ENCODE measurements at places on chromosomes 7 and 10.

GRCh38 chr10:78299851-78300468 lies 266.3 kb downstream of the RPS24 start:
- no peak for DNase-seq

GRCh38 chr10:126119599-126119998 lies 223.2 kb downstream of the FANK1 start:
- DNase-seq = no peak

GRCh38 chr7:151125470-151125845 lies 39.2 kb downstream of the AGAP3 start:
- no peak for DNase-seq

DNA sequence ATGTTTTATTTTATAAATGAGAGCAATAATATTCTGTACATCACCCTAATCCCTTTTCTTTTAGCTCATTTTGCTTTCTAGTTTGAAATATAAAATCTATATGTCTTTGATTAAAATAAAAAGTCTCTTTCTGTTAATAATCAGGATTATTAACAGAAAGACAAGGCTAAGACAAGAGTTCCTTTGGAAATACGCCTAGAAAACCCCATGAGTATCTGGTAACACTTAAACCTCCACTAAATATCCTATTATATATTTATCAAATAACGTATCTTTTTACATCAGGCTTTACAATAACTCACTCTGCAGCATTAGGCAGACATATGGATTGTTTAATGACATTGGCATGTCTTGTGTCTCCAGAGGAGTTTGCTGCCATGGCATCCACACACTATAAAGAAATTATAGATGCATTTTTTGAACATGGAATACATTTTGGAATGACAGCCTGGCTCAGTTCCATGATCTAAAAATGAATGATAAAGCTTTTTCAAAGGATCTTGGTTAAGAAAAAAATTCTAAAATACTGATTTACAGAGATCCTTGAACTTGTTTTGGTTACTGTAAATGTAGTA lies 98.7 kb downstream of the TMEM26 start:
- no peak for DNase-seq

- no peak for DNase-seq
Observed at GRCh38 chr10:85193796-85194195, 865.4 kb downstream of the CCSER2 start.

DNA sequence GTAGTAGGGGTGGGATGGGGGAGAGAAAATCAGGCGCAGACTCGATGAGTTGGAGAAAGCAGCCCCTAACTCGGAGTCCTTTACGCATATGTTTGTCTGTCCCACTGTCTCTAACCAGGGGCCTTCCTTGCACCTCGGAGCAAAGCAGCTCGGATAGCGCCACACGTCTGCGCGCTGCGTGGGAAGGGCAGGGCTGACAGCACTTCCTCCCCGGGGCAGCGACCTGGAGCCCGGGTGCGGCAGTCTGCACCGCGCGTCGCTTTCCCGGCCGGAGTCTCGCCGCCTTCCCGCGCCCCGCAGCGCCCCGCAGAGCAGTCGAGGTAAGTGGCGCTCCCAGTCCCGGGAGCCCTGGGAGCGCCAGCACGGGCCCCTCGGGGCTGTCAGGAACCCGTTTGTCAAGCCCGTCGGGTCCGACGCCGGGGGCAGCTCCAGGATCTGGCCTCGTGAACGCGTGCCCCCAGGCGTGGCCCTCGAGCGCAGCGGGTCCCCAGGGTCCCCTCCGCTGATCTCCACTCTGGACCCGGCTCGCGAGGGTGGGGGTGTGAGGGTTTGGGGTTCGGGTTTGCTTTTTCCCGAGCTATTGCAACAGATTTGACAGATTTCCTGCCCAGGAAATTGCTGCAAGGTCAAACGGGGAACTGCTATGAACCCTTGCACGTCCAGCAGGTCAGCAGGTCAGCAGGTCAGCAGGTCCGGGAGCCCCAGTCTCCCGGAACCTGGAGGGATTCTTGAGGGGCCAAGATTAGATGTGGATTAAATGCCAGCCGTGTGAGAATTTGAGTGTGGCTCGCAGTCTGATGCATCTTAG lies 597 bp downstream of the APBB1IP start:
- DNase-seq = peak; percentile 79

DNA sequence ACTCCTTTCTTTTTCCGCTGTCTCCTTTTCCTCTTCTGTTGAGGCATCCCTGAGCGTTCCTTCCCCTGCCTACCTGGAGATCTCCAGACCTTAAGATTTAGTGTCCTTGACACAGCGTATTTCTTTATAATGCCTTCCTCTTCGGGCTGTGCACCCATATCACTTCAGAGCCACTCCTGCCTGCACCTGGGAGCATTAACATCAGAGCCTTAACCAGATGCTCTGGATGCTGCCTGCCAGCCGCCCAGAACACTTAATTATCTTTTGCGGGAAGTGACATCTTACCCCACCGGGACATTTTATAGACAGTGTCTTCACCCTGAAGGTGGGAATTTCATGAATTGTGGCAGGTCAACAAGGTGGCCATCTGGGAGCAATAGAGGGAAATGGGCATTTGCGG lies 24.2 kb downstream of the UBTD1 start:
- no peak for DNase-seq

DNA sequence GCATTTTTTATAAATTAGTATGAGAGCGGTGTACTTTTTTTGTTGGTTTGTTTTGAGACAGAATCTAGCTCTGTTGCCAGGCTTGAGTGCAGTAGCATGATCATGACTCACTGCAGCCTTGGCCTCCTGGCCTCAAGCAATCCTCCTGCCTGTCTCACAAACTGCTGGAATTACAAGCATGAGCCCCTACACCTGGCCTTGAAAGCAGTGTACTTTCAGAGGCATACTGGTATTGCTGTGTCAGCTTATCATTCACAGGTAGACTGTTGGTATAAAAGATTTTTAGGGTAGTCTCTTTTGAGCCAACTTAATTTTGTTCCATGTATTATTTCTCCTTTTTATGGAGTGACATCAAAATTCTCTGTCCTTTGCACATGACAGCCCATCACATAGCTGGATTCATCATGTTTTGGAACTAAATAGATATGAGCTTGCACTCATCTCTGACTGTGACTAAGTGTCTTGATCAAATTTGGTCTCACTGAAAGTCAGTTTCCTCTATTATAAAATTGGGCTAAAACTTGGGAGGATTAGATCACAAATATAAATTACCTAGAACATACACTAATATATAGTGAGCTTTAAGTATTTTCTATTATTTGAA lies 12.4 kb downstream of the GNAT3 start:
- no peak for DNase-seq

- DNase-seq = no peak
Observed at GRCh38 chr10:14639637-14640036, 135.1 kb downstream of the FAM107B start.

GRCh38 chr7:87339373-87339897 lies 6.0 kb upstream of the CROT start:
- no peak for DNase-seq

DNA sequence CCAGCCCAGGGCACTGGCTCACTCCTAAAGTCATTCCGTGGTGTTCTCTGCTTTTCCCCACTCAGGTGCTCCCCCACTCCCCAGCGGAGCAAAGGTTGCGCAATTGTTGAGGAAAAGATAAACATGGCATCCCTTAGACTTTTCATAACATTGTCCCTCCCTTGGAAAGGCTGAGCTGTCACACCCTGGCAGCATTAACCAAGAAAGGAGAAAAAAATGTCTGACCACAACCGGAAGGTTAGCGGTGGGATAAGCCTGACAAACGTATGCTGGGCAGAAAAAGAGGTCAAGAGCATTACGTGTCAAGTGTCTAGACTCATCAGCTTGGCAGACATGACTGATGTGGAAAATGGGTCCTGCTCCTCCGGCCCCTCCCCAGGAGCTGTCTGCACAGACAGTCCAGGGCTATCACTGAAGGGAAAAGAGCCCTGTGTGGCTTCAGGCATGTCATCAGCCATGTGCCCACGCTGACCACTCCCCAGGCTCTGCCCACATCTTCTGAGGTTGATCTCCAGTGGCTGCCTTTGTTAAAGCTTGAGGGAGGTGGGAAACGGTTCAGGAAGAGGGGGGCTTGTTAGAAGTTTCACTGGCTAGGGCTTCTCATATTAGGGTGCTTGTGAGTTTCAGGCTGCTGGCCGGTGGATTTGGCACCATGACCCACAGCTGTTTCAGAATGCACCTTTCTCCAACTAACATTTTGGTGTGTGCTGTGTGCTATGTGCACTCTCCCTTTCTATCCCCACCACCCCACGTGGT lies 30.1 kb downstream of the BTBD16 start:
- no peak for DNase-seq

DNA sequence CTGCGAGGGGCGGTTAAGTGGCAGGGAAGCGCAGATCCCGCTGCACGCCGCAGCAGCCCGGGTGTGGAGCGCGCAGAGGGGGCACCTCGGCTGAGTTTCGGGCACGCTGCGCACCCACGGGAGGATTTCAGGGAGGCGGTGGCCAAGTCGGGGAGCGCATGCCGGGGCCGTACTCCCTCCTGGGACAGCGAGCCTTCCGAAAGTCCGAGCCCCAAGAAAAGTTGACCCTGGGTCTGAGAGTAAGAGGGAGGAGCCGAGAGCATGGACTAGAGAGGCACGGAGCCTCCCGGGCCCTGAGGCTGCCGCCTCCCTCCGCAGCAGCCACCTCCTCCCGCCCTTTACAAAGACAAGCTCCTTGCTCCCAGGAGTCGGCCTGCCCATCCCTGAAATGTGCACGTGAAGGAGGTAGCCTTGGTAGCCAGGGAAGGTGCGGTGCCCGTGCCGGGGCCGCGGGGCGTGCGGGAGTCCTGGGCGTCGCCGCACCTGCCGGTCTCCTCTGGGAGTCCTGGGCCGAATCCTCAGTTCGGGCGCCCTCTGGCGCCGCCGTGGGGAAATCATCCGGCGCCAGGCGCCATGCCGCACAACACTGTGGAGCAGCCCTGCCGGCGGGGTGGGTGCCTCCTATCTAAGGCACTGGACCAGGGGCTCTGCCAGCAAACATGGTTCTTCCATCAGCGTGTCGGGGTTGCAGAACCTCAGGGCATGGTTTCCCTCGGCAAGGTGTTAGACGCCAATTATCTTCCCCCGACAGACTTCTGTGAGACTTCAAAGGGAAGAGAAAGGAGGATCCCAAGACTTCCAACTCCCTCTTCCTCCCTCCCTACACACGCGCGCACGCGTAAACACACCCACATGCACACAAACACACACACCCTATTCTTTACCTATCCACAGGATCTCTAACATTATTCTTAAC lies 104.0 kb downstream of the TRIL start:
- DNase-seq = peak; percentile 71

DNA sequence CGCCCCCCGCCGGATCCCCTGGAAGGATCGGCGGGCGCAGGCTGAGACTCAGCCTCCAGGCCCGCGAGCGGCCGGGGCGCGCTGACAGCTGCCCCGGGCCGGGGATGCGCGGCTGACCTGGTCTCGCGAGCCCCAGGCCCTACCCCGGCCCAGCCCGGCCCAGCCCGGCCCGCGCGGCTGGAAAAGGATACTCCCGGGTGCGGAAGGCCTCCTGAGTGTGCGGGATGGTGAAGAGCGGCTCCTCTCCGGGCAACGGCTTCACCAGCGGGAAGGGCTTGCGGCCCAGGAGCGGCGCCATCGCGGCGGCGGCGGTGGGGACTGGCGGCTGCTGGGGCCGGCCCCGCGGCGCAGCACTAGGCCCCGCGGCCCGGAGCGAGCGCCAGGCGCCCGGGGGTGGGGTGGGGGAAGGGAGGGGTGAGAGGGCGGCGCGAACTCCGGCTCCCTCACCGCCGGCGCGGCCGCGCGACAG lies 423 bp downstream of the BAZ1B start:
- DNase-seq = peak; percentile 68

DNA sequence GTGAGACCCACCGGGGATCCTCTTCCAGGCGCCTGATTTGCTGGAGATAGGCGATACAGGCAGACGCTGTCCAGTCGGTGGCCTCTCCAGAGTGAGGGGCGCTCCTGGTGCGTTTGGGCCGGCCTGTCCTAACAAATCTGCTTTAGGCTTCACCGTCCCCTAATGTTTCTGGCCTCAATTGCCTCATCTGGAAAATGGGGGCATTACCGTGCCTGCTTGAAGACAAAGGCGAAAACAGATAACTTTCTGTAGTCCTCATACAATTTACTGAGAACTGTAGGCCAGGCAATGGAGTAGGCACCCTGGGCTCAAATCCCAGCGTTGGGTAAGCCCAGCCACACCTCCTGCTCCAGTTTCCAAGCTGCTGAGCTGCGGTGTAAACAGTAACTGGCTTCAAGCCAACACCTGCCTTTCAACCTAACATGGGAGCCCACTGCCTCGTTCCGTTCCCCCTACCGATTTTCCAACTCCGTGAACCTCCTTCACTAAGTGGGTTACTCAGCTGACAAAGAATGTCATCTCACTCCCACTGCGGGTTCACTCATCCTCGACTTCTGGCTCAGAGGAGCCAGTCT lies 589 bp upstream of the ZFAND4 start:
- DNase-seq = no peak

- no peak for DNase-seq
Observed at GRCh38 chr7:54541669-54542625, at the start of gene VSTM2A. TSS of gene VSTM2A (plus strand) at chr7:54542375. CDS start at chr7:54542731, 356 bp downstream.

DNA sequence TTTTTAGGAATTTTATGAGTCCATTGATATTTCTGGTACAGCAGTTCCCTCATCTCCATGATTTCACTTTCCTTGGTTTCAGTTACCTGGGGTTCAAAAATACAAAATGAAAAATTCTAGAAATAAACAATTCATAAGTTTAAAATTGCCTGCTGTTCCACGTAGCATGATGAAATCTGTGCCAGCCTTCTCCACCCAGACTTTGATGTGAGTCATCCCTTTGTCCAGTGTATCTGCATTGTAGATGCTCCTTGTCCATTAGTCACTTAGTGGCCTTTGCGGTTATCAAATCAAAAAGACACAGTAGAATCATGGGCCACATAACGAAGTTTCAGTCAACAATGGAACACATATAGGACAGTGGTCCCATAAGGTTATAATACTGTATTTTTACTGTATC lies 286.9 kb downstream of the PTEN start:
- DNase-seq = no peak

DNA sequence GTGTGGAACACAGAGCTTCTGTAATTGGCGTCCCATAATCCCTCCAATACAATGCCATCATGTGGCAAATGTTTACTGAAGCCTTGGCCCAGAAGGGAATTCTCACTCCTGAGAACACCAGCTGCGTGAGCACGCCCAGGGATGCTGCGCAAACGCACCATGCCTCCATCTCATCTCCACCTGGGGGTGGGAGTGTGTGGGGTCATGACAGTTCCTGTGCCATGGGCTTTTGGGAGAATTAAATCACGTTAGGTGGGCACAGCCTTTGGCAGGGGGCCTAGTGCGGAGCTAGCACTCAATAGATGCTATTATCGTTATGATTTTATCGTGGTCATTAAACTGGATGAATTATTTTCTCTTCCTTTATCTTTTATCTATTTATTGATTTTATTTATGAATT lies 15.8 kb downstream of the WDFY4 start:
- no peak for DNase-seq

All from stimulated activated CD4-positive, alpha-beta T cell treated with anti-CD3 and anti-CD28 coated beads, Interleukin-4, amount 100 ng/mL, for 1 hour (primary cell).